ENCODE measurements at places on chromosomes 6 and 20.

- no peak for DNase-seq
Measured at GRCh38 chr20:10611357-10611756, 62.4 kb downstream of the JAG1 start.

DNA sequence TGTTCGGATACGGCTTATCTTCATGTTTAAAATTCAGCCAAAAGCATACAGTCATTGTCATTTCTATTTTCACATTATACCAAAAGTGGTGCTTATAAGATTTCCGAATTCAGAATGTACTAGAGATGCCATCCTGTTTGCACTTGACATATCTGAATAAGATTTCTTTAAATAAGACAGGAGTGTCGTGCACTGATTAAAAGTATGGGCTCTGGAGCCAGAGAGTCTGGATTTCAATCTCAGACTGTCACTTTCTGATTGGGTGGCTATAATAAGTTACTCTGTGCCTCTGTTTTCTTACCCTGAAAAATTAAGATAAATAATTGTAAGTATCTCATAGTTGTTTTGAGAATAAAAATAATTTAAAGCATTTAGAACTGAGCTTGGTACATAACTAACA, 92.8 kb downstream of the RWDD2A start:
- no peak for DNase-seq

DNA sequence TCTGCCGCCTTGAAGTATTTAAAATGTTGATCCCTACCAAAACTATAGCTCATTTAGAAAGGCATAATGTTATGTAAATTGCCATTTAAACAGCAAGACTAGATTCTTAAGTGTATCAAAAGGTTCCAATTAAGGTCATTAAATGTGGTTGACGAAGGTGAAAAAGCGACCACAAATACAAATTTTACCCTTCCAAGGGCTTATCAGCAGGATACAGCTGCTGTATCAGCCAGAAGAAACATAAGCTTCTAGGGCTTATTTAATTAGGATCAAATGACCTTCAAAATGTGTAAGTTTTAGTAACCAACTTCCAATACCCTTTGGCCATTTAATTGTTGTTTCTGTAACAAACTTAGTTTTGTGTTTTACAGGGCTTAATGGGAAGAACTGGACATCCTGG, 139.9 kb downstream of the COL9A1 start:
- no peak for DNase-seq

DNA sequence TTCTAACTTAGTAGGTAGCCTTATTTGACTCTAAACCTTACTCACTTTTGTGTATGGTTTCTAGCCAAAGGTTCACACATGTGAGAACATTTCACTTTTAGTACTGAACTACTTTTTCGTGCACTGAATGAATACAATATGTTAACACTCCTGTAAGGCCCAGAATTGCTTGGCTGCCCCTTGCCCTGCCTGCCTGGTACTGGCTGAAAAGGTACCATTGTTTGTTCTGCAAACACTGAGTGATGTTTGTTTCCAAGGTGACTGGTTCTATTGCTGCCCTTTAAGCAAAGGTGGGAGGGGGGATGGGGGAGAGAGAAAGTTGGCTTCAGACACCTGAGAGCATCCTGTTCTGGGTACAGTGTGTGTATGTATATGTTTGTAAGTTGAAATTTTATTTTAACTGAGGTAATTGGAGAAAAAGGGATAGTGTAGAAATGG, 31.2 kb downstream of the RREB1 start:
- no peak for DNase-seq

- DNase-seq = no peak
Measured at GRCh38 chr6:24847402-24847801, 48.7 kb upstream of the ARMH2 start.

GRCh38 chr6:139905404-139906052, 531.1 kb upstream of the CITED2 start:
- no peak for DNase-seq

GRCh38 chr20:60453388-60454246, 495.4 kb downstream of the CDH26 start:
- no peak for DNase-seq

DNA sequence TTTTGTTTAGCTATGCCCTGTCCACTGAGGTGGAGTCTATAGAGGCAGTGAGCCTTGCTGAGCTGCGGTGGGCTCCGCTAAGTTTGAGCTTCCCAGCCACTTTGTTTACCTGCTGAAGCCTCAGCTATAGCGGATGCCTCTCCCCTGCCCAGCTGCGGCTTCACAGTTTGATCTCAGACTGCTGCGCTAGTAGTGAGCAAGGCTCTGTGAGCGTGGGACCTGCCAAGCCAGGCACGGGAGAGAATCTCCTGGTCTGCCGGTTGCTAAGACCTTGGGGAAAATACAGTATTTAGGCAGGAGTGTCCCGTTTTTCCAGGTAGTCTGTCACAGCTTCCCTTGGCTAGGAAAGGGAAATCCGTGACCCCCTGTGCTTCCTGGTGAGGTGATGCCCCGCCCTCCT, 138.4 kb downstream of the SMAP1 start:
- no peak for DNase-seq

- no peak for DNase-seq
Measured at GRCh38 chr20:4571759-4572531, 149.8 kb upstream of the PRND start.

DNA sequence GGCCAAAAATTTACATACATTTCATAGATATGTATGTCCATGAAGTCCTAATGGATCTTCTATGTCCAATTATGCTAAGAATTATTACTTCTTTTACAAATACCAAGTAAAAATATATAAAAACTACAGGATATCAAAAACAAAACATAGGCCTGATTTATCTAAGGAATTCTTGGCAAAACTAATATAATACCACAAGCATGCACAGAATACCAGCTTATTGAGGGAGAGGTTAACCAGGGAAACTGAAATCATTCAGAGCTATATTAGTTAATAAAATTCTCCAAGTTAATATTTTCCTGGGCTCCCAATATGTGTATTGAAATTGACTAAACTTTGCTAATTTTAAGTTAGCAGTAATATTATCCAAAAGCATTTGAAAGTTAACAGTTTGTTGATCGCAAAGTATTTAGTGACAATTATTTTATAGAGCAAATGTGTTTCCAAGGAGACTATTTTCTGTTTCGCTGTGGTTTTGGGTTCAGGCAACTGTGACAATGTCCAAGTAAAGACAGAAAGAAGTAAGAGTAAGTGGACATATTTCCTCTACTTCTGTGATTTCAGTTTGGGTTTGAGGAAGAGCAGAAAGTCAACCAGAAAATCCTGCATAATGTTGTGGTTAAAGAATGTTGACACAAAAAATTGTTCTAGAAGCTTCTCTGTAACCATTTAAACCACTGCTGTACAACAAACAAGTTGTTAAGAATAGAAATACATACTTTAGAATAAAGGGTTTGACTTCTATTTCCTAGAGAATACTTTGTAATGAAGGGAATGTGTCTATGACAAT, 167.4 kb downstream of the COL21A1 start:
- DNase-seq = no peak

- no peak for DNase-seq
Measured at GRCh38 chr6:52584203-52584602, 7.3 kb upstream of the TRAM2 start.

- DNase-seq = no peak
Measured at GRCh38 chr6:12058172-12058961, 46.3 kb downstream of the HIVEP1 start.

DNA sequence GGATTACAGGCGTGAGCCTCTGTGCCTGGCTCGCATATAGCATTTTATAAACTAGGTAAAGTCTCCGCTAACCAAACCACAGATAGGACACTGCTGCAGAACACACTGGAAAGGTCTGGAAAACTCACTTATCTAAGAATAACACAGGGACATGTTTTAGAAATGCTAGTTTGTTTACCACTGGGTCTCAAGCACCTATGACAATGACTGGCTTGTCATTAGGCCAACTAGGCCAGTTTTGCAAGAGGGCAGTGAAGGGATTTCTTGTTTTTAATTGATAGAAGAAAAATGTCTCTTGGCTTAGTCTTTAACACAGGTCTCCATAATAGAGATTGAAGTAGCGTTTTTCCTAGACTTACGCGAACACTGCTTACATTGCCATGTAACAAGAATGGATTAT, 201.4 kb downstream of the TMEM242 start:
- DNase-seq = no peak

DNA sequence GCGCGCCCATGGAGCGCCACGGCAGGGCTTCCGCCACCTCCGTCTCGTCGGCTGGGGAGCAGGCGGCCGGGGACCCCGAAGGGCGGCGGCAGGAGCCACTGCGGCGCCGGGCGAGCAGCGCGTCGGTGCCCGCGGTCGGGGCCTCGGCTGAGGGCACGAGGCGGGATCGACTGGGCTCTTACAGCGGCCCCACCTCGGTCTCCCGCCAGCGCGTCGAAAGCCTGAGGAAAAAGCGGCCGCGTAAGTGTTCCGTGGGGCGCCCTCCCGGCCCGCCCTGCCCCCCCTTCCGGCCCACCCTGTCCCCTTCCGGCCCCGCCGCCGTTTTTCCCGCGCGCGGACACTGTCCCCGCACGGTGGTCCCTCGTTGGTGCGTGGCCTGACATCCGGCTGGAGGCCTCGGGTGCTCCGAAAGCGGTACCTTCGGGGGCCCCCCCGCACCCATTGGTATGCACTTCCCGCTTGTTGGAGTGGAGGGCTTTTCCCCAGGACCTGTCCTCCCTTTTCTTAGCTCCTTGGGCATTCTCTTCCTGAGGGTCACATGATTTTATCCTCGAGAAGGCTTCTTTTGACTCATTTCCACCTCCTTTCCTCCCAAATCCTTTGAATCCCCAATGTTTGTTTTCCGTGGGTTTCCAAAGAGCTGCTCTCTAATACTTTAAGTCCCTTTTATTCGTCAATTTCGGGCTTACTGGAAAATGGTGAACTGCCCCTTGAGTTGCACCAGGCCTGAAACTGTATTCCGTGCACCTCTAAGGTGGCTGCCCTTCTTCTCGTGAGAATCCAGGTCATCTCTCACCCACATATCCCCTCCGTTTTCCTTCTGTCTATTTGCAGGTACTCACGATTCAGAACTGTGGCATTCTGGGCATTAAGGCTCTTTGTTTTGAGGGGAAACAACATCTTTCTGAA, 556 bp downstream of the PANK2 start:
- DNase-seq = peak; percentile 40

DNA sequence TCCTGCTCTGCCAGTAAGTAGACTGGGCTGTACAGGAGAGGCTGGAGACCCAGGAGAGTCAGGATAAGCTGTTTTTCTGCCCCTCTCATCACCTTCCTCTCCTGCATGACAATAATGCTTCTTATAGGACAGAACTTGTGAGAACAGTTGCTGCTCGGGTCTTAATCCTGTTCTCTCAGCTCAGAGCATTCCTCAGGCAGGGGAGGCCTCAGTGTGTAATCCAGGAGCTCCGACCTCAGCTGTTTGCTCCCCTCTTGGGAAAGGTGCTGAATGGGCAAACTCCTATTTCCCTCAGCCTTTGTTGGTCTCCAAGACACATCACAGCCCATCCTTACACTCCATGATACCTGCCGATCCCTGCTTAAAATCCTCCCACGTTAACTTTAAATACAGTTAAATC, 134.9 kb upstream of the LRFN2 start:
- no peak for DNase-seq

- DNase-seq = no peak
Measured at GRCh38 chr20:49916146-49917002, 1.0 kb upstream of the SPATA2 start.

- no peak for DNase-seq
Measured at GRCh38 chr20:44457016-44457415, 18.7 kb upstream of the TTPAL start.

DNA sequence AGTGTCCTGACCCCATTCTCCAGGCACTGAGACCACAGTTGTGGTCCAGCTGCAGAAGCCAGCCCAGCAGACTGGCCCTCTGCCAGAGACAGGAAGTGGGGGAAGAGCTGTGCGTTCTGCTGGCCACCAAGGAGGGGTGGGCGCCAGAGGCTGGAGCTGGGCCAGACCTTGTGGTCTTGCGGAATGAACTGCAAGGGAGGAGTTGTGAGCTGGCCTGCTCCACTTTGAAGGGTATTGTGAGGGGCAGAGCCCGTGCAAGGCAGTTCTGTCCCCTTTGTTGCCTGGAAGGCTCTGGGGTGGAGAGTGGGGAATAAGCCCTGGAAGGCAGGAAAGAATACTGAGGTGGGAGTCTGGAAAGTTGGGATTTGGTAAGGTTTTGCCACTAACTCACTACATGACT, 3.6 kb upstream of the MDFI start:
- no peak for DNase-seq

- DNase-seq = no peak
Measured at GRCh38 chr6:11200356-11200755, 32.1 kb downstream of the NEDD9 start.

DNA sequence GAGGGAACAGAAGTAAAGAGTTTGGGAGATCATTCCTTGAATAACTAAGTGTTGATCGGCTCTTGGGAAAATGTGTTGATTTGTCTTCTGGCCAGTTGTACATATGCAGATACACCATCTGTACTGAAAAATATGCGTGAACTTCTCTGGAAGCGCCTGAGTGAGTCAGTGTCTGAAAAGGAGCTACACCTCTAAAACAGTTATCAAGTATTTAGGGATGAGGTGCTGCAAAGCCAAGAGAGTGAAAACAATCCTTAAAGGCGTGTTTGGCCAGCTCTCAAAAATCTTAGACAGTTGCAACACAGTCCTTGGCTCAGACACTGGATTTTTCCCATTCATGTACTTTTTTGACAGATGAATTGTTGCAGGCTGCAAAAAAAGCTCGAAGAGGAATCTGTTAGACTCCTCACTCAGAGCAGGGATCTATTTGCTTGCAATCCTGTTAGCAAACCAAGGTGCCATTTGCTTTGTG, 61.3 kb downstream of the BMP6 start:
- DNase-seq = no peak

DNA sequence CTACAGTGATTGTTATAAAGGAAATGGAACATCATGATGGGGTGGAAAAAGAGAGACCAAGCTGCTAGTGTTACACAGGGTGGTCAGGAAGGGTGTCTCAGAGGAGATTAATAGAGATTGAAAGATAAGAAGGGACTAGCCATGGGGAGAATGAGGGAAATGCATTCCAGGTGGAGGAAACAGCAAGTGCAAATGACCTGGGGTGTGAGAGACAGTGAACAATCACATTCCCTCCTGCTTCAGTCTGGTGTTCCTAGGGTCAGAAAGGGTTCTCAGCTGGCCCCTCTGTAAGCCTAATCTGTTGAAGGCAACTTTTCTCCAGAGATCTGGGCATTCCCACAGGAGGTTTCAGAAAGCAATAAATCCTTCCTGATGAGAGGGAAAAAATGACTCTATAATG, 3.6 kb upstream of the KCNB1 start:
- DNase-seq = no peak
